NCI-H1092 treated with DMSO at 0.1 percent for 48 hours (cell line): ENCODE measurements at places on chromosomes 6 and 20.
A peak's percentile ranks its signal among the peaks of the same experiment; 100 is the strongest.

DNA sequence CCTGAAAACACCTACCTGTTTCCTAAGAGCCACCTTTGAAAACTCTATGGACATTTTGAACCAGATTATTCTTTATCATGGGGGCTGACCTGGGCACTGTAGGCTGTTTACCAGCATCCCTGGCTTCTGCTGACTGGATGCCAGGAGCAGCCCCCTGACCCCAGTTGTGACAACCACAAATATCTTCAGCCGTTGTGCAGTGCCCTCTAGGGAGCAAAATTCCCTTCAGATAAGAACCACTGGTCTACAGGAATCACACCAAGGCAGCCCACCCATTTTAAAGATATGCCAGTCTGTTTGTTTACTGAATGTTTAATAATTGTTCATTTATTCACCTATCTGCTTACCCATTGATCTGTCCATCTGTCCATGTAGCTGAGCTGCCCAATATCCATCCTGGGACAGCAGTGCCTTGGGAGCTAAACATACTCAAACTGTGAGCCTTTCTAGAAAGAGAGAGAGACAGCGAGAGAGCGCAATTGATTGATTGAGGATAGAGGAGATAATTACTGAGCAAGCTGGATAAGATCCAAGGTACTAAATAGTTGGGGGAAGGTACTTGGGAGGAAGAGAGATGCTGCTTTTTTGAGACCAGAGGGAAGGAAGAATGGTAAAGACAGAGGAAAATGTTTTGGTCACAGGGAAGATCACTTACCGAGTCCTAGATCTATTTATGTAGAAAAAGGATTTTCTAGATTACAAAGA is 276.8 kb downstream of the NRN1 start:
- DNase-seq, result peak; percentile 1

GRCh38 chr20:53221731-53222130 is 249.6 kb downstream of the TSHZ2 start:
- no peak for DNase-seq

- DNase-seq, result no peak
Measured at GRCh38 chr20:21436205-21436604, 38.9 kb upstream of the NKX2-4 start.

GRCh38 chr6:109475625-109476024 is 7.4 kb downstream of the ZBTB24 start:
- no peak for DNase-seq

DNA sequence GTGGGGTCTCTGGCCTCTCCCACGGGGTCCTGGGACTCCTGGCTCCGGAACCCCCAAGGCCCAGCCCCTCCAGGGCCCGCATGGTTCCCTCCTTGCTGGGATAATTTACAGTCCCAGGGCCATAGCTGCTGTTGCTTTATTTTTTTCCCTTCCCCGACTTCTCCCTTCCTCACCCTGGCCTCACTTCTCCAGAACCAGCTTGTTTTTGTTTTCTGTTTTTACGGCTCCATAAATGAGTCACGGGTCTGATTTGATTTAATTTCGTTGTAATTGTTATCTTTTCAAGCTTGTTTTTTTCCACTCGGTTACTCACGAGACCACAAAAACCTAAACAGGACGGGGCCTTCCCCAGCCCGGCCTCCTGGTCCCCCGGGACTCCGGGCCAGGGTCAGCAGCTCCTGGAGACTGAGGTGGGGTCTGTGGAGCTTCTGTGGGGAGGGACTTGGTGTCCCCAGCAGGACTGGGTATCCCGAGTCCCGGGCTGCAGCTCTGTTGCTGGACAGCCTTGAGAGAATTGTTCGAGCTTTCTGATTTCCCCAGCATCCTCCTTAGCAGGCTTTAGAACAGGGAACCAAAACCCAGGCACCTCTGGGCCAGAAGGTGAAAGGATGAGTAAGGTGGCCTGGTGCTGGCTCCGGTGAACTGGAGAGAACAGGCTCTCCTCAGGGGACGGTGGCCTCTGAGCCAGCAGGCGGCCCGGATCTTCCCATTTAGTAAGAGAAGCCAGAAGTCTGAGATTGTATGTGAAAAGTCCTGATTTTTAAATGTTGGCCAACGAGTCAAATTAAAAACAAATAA is 94.9 kb downstream of the CEBPB start:
- no peak for DNase-seq

DNA sequence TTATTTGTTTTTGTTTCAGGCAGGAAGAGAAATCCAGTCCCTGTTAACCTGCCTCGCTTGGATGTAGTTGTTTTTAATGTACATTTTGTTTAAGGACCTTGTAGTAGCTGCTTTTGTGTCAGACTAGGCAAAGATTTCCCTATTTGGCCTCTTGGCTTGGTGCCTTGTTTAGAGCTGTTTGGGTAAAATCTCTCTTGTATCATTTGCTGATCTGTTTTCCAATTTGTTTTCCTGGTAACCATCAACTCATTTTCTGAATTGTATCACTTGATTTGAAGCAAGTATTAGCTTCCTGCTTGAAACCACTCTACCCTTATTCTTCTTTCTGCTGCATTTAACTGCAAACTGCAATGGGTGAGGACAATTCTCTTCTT is 160.7 kb downstream of the ZFAND3 start:
- DNase-seq, result peak; percentile 36

DNA sequence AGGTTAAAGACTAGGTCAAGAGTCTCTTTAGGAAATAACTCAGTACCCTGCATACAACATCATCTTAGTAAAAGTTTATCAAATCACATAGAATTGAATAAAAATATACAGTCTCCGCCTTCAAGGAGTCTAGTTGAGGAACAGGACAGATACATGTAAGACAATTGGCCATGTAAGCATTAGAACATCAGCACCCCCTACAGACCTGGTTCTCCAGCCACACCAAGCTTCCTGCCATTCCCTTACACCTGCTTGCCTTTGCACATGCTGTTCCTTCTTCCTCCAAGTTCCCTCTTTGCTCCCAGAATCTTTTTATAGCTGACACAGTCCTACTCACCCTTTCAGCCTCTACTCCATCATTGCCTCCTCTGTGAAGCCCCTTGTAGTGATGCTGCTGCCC is 187.8 kb upstream of the LRFN2 start:
- no peak for DNase-seq

GRCh38 chr20:62117658-62118057 is 4.6 kb upstream of the LSM14B start:
- peak; percentile 42 for DNase-seq

DNA sequence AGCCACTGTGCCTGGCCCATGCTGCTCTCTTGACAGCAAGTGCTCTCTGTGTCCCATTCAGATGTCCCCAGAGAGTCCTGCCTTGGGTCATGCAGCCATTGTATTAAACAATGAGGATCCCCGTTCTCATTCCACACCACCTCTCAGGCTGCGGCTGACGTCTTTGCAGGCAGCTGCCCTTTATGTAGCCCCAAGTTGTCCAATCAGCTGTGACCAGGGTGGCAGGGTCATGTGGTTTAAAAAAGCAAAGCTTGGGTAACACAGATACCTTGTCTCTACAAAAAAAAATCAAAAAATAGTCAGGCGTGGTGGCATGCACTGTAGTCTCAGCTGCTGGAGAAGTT is 13.2 kb downstream of the GCNT2 start:
- no peak for DNase-seq

DNA sequence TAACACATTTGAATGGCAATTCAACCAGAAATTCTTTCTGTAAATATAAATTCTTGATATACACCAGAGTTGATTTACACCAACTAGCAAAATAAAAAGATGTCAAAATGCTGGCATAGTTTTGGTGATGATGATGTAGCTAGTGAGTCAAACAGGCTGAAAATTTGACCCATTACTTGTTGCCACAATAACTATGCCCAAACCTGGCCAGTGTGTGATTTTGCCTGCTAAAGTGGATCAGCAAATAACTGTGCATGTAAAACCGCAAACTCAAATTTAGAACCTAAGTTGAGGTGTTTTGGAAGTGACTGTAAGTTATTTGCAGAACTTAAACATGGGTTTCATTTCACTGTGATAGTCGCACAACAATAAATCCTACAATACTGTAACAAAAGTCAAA is 125.9 kb downstream of the KIF6 start:
- DNase-seq, result no peak

DNA sequence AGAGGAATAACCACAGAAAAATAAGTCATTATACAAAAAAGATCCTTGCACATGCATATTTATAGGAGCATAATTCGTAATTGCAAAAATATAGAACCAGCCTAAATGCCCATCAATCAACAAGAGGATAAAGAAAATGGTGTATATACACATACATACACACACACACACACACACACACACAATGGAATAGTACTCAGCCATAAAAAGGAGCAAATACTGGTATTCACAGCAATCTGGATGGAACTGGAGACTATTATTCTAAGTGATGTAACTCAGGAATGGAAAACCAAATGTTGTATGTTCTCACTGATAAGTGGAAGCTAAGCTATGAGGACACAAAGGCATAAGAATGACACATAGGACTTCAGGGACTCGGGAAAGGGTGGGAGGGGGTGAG is 1.9 kb upstream of the KIAA1586 start:
- DNase-seq, result no peak

GRCh38 chr6:38170666-38171355 is 351.3 kb downstream of the ZFAND3 start:
- peak; percentile 25 for DNase-seq

DNA sequence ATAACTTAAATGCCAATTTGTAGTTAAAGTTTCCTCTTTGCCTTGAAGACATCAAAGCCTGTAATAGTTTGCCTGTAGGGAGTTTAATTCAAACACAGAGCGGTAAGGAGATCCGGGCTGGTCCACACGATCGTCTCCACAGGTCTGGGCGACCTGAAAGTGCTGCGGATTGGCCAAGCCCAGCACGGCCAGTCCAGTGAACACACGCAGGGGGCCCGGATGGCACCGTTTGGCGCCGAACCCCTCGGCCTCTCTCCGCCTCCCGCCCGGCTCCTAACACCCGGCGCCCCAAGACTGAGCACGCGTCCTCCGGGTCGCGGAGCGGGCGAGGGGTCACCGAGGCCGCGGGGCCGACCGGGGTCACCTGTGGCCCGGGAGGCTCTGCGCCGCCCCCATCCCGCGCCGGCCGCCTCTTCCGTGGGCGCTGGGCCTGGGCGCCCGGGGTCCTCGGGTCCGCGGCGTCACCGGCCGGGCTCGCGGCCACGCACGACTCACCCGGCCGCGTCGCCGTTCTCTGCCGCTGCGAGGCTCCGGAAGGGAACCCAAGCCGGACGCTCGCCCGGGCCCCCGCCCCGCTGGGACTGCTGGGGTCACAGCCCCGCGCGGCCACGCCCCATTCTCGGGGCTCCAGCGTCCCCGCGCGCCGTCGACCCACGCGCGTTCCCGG is 481 bp downstream of the SERPINB6 start:
- no peak for DNase-seq

GRCh38 chr6:8420031-8420588 is 15.2 kb downstream of the SLC35B3 start:
- DNase-seq, result no peak

DNA sequence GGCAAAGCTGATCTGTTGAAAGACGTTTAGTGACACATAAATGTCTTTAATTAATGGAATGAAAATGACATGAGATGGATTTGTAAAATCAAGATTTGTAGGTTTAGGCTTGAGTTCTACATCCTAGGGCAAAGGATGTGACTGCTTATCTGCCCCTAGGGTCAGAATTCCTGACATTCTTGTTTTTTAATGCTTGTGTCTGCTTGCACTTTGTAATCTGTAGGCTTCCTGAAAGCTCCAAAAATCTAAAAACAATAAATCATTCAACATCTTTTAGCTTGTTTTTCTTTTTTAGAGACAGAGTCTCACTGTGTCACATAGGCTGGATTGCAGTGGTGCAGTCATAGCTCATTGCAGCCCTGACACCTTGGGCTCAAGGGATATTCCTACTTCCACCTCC is 107.9 kb upstream of the MLIP start:
- no peak for DNase-seq

DNA sequence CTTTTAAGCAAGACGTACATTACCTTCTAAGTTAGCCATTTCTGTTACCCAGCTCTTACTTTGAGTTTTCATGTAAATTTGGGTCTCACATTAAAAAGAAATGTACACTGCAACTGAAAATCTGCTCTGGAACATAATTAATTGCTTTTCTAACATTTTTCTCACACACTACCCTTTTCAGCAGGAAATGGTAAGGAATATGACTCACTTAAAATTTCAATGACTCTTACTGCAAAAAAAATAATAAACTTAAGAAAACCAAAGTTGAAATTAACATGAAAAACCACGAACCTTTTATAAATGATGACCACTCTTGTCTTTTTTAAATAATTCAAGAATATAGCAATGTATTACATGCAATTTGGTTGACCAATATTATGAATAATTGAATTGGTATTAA is 1.3 kb downstream of the CGA start:
- no peak for DNase-seq

GRCh38 chr20:36092398-36093024 is 62.0 kb upstream of the EPB41L1 start:
- peak; percentile 24 for DNase-seq

DNA sequence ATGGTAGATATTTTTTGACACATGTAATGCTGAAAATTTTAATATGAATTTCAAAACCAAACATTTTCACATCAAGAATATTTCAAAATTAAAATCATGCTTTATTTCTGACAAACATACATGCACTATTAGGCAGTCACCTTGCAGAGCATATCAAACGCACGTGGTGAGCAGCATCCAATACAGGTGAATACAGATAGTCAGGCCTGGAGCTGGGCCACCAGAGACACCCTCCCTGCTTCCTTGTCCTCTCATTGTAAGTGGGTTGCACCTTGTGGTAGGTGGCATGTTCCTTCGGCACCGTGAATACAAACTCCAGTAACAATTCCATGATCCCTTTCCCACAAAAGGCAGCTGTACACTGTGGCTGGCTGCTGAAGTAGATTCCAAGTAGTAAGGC is 8.9 kb downstream of the REV3L start:
- no peak for DNase-seq

- DNase-seq, result no peak
Measured at GRCh38 chr6:161743509-161744178, 469.8 kb upstream of the AGPAT4 start.

GRCh38 chr6:43307451-43308100 is 1.1 kb downstream of the CRIP3 start:
- DNase-seq, result no peak

GRCh38 chr20:34923414-34923813 is 32.2 kb downstream of the GSS start:
- no peak for DNase-seq

DNA sequence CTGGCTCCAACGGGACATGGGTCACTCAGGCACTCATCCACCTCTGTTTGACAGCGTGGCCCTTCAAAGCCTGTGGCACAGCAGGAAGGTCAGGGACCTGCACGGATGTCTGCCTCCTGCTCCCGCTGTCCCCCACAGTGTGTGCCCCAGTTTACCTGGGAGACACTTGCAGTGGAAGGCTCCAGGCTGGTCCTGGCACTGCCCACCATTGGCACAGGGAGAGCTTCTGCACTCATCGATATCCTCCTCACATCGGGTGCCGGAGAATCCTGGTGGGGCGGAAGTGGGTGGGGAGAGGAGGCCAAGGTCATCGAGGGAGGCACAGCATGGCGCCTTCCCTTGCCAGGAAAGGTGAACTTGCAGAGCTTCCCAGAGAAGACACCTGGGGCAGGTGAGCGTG is 6.9 kb downstream of the NOTCH4 start:
- DNase-seq, result no peak

GRCh38 chr20:3218307-3218988 is 9.2 kb downstream of the ITPA start:
- DNase-seq, result peak; percentile 59

GRCh38 chr6:108200631-108201030 is 34.8 kb downstream of the NR2E1 start:
- no peak for DNase-seq
